ENCODE measurements at places on chromosomes 3 and 15.

GRCh38 chr3:4476496-4476895 is 9.4 kb upstream of the SUMF1 start:
- DNase-seq: no peak

DNA sequence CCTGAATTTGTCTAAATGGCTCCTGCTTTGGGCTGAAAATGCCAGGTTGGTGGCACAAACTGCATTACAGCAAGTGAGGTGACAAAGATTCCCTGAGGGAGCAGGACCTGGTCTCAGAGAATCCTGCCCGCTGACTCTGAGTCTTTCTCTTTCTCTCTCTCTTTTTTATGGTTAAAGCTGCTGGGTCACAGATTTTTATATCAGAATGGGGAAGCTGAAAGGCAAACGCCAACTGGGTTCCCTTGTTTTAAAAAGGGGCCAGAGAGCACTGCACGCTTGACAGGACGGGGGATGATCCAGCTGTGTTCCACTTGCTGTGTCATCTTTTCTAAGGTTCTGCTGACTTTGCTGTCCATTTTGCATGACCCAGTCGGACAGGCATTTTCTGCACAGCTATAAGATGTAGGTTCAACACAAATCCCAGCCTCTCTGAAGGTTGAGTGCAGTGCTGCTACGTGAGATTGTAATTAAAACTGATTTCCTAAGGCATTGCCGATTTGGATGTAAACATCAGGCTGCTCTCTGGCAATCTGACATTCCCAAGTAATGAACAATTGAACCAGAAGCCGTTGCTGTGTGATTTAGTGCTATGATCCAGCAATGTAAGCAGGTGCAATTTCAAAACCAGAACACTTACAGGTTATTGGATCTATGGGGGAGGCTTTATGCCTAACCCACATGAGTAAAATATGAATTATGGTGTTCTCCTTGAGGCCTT is 25.8 kb downstream of the ARHGEF3 start:
- no peak for DNase-seq

GRCh38 chr3:151209654-151210053 is 6.6 kb upstream of the GPR171 start:
- no peak for DNase-seq

GRCh38 chr3:14359348-14359747 is 43.1 kb upstream of the SLC6A6 start:
- DNase-seq: no peak

DNA sequence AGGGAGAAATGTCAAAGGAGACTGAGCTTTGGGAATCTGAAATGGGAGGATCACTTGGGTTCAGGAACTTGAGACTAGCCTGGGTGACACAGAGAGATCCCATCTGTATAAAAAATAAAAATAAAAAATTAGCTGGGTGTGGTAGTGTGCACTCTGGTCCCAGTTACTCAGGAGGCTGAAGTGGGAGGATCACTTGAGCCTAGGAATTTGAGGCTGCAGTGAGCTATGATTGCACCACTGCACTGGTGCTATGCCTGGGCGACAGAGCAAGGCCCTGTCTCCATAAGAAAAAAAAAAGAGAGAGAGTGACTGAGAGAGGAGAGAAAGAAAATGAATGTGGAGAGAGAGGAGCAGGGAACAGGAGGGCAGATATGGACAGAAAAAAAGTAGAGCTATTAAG is 72.8 kb downstream of the SENP2 start:
- no peak for DNase-seq

DNA sequence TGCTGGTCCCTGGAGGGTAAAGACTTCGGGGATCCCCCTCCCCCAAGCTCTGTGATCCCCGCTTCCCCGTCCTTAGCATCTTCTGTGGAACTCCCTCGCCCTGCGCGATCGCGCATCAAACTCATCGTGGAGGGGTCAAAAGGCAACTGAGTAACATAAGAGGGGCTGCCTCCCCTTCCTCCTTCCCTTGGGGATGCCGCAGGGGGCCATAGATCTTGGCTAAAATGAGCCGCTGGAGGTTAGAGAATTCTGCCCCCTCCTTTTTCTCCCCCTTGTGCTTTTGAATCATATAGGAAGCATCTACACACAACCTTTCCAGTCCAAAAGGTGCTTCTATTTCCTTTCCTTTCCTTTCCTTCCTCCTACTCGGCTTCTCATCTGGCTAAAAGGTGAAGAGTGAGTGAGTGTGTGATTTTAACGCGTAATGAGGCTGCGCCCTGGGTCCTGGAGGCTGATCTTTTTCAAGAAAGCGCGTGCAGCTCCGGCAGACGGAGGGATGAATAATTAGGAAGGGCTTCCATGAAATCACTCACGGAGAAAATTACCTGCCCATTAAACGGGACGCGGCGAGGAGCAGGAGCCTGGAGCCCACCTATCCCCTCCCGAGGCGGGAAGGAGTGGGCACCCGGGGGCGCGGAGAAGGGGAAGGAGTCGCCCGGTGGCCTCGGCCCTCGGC is 831 bp upstream of the ROBO2 start:
- peak; percentile 64 for DNase-seq

- no peak for DNase-seq
Measured at GRCh38 chr3:140442621-140443020, 235.2 kb upstream of the TRIM42 start.

DNA sequence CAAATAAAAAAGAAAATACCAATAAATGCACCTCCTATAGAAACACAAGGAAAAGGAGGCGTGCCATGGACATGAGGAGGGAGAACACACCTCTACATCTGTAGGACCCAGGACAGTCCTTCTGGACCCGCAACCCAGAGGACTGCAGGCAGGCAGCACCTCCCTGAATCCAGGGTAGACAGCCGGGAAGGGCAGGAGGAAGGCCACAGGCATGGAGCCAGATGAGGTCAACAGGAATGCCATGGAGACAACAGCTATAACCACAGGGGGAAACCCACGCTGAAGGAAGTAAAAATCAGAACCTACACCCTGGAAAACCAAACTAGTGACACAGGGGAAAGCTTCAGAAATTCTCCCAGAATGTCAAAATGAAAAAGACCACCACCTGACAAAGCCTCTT is 248.8 kb upstream of the NSMCE3 start:
- no peak for DNase-seq

GRCh38 chr3:69684309-69684961 is 54.8 kb upstream of the MITF start:
- DNase-seq: no peak

GRCh38 chr3:146154995-146155394 is 6.0 kb downstream of the PLOD2 start:
- DNase-seq: no peak

DNA sequence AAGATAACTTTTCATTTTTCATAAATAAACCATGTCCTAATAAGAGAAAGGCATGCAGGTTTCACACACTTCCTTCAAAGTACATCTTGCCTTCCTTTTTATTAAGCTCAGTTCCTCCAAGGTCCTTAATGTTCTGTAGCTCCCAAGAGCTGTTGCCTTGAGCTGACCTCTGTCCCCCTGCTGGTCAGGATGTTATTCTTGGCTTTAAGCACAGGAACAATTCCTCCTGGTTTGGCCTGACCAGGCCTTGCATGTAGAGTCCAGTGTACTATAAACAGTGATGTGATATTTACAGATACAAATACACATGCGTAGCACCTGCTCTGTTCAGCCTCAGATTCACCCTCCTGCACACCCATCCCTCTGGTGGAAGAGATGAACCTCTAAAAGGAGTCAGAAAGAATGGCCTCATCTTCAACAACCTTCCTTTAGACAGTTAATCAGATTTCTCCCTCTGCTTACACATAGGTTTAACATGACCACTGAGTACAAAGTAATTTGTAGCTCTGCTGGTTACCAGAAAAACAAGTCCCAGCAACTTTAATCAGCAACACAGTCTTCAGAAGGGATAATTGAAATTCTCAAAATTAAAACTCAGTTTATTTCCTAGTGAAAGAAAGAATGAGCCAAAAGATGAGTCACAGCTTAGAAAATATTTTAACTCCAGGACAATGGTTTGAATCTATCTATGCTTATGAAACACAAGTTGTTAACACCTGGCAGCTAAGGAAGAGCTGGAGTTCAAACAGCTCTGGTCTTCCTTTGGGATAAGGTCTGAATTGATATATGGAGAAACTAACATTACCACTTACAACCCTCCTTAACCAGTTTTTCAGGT is 46.5 kb downstream of the PTPN9 start:
- DNase-seq: no peak
